ENCODE measurements at places on chromosomes 12 and 14.

DNA sequence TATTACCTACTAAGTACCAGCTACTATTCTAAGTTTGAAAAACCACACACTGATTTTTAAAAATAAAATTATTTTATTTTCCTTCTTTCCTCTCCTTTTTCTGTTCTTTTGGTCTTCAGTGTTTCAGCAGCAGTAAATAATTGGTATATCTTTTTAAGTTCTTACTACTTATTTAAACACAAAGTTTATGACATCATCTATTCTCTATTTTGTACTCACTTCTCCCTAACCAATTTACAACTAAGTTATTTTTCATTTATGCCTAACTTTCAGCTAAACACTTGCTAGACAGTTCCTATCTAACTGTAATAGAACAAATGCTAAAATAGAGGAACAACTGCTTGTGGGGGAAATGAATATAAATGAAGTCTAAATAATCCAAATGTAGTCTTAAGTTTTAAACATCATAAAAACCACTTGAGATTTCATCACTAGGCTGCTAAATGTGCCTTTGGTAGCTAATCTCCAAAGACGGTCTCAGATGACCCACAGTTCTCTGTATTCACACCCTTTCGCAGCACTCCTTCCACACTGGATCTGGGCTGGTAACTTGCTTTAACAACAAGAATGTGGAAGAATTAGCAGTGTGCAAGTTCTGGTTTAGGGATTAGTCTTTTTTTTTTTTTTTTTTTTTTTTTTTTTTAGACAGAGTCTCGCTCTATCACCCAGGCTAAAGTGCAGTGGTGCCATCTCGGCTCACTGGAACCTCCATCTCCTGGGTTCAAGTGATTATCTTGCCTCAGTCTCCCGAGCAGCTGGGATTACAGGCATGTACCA, 41.0 kb downstream of the TFCP2 start:
- no peak for DNase-seq

DNA sequence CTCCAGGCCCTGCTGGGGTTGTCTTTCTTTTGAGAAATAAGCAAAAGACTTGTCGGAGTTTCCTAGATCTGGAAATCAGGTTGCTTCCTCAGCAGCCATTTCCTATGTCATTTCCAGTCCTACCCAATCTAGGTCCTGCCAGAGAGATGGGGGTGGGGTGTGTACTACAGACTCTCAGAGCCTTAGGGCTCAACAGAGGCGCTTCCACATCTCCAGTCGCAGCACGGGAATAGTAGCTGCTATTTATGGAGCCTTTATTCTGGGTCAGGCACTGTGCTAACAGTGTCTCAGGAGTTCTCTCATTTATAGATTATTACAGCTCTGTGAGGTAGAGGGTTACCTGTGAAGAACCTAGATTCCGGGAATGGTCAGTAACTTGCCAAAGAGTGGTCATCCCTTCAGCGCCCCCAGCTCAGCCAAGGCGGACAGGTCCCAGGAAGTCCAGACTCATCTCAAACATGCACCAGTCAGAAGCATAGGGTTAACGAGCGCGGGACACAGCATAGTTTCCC, 21.9 kb downstream of the DHRS2 start:
- DNase-seq = no peak

GRCh38 chr12:127600211-127600610, 666.8 kb upstream of the TMEM132C start:
- DNase-seq = no peak

DNA sequence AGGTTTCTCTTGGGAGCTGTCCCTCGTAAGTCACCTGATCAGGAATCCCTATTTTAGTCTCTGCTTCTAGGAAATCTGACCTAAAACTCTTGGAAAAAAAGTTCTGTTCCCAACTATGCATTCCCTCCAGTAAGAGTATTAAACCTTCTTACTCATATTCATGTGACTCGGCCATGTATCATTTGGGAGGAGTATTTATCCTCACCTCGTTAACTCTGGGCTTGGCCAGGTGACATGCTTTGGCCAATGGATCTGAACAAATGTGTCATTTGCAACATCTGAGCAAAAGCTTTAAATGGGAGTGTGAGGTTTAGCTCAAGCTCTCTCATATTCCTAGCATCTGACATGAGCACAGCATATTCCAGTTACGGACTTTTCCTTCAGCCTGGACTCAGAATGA, 226.8 kb downstream of the NUAK1 start:
- DNase-seq = no peak

- peak; percentile 67 for DNase-seq
These were observed 9.9 kb downstream of the BCL7A start for GRCh38 chr12:122031342-122032216.

GRCh38 chr12:109912855-109913321, 12.8 kb downstream of the TCHP start:
- DNase-seq = no peak

DNA sequence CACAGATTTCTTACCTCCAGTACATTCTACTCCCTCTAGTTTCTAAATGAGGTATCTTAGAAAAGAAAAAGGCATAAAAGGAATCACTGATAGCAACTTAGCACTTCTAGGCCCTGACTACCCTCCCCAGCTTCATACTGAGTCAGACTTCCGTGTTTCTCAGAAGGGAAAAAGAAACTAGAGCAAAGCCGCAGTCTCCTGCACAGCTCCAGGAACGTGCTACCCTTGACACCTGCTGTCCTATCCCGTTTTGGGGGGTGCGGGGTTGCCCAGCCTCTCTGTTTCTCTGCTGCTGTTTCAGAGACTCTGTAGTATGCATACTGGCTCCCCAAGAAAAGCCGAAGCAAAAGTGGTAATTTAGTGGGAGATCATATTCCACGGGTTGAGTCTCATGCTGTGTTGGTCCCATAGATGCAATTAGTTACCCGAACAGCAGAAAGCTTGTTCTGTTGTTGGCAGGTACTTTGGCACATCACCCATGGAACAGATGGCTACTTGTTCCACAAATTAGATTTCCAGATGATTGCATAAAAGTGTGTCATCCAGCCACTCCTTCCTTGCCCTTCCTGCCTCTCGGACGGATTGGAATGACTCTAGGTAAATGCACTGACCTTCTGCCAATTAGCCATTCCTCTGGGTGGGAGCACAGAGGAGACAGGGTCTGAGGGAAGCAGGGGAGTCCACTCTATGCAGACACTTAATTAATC, 438.1 kb downstream of the FUT8 start:
- no peak for DNase-seq

GRCh38 chr14:63895510-63895909, 42.7 kb downstream of the SYNE2 start:
- no peak for DNase-seq

DNA sequence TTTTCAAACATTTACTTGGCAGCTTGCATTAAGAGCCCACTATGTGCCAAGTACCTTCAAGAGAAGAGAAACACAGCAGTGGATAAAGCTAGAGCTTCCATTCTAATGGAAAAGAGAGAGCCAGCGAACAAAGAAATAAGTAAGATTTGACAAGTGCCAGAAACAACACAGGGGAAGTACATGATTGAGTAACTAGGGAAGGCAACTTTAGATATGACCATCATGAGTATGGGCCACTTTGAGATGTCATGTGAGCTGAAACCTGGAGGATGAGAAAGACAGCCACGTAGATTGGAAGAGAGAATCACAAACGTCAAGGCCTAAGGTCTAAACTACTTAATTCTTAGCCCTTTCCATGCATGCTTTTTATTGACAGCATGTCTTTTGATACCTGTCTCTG, 121.4 kb downstream of the ITPR2 start:
- no peak for DNase-seq

- no peak for DNase-seq
These were observed 75.8 kb downstream of the RIN3 start for GRCh38 chr14:92589213-92589852.
